Vagina (tissue), 2 donors: ENCODE measurements at places on chromosomes 6 and 20. TPM values are rescaled to one million over a fixed set of nuclear protein-coding genes. Genes with fewer than 3 reads are reported as not detected.

The DLL1 gene
- total RNA-seq: 43.5 TPM

The RNF217 gene
- total RNA-seq: 26.0 TPM

The DOK5 gene
- 2.5 TPM for total RNA-seq

DNA sequence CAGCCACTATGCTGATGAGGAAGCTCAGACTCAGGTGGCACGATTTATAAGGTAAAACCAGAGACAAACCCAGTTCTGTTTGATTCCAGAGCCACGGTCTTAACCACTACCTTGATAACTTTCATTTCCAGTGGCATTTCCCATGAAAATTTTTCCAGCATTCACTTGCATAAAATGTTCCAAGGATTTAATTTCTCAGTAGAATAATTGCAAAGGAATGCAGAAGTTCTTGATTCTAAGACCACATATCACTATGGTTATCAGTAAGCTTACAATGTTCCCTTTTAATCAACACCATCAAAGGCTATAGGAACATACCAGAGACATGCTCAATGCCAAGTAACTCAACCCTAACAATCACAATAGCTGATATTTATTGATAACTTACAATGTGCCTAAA lies 306.0 kb upstream of the HS3ST5 start:
- H3K4me1 ChIP-seq: no peaks in the 10 kb centered on the region
- H3K27ac ChIP-seq: no peak overlapping the region
- no peak for DNase-seq
- no peak overlapping the region for H3K4me3 ChIP-seq

DNA sequence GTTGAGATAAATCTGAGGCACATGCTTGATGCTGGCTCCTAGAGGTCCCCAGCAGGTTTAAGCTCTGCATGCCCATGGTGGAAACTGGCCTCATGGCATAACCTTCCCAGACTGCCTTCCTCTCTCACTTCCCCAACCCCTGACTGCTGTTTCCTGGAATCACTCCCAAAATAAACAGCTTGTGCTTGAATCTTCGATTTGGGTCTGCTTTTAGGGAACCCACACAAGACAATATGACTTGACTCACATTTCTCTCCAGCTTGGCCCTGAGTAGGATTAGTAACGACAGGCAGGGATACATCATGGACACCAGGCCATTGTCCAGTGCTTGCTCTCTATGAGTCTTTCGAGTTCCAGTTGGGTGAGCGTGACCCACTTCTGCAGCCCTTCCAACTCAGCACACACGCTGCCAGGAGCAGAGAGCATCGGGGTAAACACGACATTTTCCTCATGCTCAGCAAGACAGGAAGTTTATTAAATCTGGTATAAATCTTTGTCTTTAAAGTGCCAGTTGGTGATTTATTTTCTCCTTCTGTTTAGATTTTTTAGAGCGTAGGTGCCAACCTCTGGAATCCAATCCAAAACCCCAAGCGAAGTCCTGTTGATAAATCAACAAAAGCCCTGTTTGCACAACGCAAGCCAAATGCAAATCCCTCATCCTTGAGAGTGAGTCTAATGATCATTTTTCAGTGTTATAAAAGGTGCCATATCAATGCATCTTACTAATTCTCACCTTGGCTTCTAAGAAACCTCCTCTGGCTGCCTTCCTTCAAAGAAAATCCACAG lies 135.0 kb downstream of the FOXA2 start:
- H3K4me3 ChIP-seq: no peak overlapping the region
- H3K36me3 ChIP-seq: no peaks in the 10 kb centered on the region
- H3K4me1 ChIP-seq: no peaks in the 10 kb centered on the region
- DNase-seq: no peak
- H3K27ac ChIP-seq: no peak overlapping the region
- no peaks in the 10 kb centered on the region for H3K27me3 ChIP-seq

DNA sequence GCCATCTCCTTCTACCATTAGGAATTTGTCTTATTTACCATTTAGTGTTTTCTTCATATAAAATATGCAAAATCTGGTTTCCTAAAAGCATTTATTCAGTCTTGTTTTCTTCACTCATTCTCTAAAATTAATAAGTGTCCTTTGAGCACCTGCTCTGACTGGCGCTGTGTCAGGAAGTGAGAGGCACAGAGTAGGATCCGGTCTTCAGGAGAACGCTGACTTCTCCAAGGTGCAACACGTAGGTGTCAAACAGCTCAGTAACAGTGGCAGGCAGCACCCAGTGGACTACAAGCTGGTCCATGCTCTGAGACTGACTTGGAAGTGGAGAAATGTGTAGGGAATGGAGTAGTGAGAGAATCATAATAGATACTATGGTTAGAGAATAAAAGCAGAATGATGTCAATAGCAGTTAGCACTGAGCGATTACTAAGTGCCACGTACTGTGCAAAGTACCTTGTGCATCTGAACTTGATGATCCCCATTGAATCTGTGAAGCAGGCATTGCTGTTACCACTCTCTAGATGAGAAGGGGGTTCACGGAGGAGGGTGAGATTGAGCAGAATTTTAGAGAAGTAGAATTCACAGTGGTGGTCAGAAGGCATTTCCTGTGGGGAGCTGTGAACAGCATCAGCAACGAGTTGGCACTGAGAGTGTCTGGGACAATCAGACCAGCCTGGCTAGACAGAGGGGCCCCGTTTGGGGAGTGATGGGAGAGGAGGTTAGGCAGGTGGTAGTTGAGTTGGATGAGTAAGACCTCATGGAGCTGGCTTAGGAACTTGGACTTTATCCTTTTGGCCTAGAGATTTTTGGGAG lies 569.8 kb downstream of the QKI start:
- no peaks in the 10 kb centered on the region for H3K4me1 ChIP-seq
- DNase-seq: no peak
- no peaks in the 10 kb centered on the region for H3K27me3 ChIP-seq

GRCh38 chr20:48761023-48761785 lies 66.6 kb downstream of the PREX1 start:
- no peak overlapping the region for H3K27ac ChIP-seq
- H3K36me3 ChIP-seq: no peaks in the 10 kb centered on the region
- DNase-seq: no peak
- no peaks in the 10 kb centered on the region for H3K4me1 ChIP-seq
- no peak overlapping the region for H3K4me3 ChIP-seq
- no peaks in the 10 kb centered on the region for H3K27me3 ChIP-seq

GRCh38 chr6:163705923-163706322 lies 291.4 kb downstream of the QKI start:
- DNase-seq: no peak
- H3K27ac ChIP-seq: no peak overlapping the region
- H3K27me3 ChIP-seq: no peaks in the 10 kb centered on the region

DNA sequence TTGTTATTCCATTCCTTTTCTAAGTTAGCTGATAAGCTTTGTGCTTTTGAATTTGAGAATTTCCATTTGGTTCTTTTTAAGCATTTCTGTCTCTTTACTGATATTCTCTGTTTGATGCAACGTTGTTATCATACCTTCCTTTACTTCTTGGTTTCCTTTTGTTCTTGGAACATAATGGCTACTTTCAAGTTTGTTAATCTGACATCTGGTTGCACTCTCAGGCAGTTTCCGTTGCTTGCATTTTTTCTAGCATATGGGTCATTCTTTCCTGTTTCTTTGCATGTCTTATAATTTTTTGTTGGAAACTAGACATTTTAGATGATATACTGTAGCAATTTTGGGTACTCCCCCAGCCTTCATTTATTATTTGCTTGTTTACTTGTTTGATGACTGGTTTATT lies 12.5 kb downstream of the CDC5L start:
- peaks cover 13% of the 10 kb centered on the region for H3K4me1 ChIP-seq
- no peak for DNase-seq
- peaks cover 38% of the 10 kb centered on the region for H3K36me3 ChIP-seq
- H3K27me3 ChIP-seq: no peaks in the 10 kb centered on the region
- H3K27ac ChIP-seq: no peak overlapping the region

DNA sequence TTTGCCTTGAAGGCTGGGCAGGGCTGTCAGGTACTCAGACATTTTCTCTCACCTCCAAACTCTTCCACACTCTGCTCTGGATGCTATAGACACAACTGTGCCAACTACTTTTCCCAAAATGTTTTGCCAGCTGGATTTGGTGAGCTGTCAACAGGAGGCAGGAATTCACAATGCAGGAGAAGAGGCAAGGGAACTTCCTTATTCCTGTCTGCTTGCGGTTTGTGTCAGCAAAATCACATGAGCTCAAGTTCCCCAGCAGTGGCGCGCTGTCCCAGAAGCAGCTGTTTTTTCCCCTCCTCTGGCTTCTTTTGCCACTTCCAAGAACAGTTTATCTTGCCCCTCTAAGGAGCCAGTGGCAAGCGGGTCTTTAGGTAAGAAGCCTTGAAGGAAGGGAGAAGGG lies 608.2 kb downstream of the PRKN start:
- no peak for DNase-seq
- no peak overlapping the region for H3K4me3 ChIP-seq
- H3K36me3 ChIP-seq: no peaks in the 10 kb centered on the region
- H3K4me1 ChIP-seq: no peaks in the 10 kb centered on the region
- H3K27me3 ChIP-seq: no peaks in the 10 kb centered on the region
- no peak overlapping the region for H3K27ac ChIP-seq

GRCh38 chr6:26003102-26003694 lies 40.6 kb downstream of the TRIM38 start:
- H3K36me3 ChIP-seq: no peaks in the 10 kb centered on the region
- H3K4me1 ChIP-seq: no peaks in the 10 kb centered on the region
- H3K27me3 ChIP-seq: no peaks in the 10 kb centered on the region
- H3K4me3 ChIP-seq: no peak overlapping the region
- no peak overlapping the region for H3K27ac ChIP-seq

- peaks cover 2% of the 10 kb centered on the region for H3K4me1 ChIP-seq
- no peak overlapping the region for H3K27ac ChIP-seq
- H3K36me3 ChIP-seq: no peaks in the 10 kb centered on the region
- H3K27me3 ChIP-seq: no peaks in the 10 kb centered on the region
- H3K4me3 ChIP-seq: no peak overlapping the region
Observed at GRCh38 chr20:8393381-8393780, 261.3 kb downstream of the PLCB1 start.
